ENCODE measurements at places on chromosomes 1 and 21.

DNA sequence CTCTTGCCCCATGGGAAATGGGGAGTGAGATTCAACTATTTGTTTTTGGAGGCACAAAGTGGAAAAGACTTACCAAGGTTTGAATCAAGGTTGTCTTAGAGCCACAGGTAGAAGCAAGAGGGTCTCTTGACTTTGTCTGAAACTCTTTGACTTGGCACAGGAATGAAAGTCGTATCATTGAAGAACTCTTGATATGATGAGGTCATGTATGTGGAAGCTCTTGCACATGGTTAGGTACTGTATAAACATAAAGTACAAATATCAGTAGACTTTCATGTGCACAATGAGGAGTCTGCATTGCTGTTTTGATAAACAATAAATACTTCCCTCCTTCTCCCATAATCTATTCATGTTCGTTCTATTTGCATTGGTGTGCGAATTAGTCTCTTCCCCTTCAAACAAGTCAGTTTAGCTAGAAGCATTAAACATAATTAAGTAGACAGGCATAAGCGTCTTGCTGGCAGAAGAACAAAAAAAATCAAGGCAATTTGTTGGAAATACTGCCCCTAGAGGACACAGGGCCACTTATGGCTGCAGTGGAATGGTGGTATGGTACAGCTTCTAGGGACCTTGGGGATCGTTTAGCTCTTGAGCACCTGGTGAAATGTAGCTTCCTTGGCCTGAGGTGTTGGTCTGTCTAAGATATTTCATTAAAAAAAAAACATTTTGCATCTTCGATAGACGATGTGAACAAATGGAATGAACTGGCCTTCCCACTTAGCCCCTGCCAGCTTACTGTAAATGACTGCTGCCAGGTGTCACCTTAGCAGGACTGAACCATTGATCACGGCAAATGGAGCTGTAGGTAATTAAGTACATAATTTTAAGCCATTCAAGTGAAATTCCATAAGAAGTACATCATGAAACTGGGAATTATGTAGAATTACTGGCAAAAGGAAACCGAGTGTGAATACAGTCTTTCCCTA lies 218.0 kb upstream of the GALNT2 start:
- DNase-seq: no peak

DNA sequence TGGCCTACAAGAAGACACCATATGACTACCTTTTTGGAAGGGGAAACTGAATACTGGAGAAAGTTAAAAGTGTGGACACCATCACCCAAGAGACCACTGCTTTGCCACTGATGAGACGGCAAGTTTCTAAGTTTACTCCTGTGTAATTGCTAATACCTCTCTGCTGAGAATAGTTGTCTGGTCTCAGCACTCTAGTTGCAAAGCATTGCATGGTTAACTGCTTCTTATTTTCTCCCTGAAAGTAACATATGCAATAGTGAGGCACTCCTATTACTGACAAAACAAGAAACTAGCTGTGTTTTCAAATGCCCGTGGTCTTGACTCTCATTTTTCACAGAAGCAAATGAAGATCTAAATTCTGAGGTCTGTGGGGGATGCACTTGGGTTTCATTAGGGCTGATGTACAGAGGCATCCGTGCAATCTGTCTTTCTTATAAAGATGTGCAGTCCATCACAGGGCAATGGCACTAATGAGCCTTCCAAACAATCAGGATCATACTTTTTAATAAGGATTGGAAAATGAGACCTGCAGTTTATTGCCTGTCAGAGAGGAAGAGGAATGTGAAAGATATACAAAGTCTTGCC lies 62.9 kb downstream of the IFI44 start:
- no peak for DNase-seq

DNA sequence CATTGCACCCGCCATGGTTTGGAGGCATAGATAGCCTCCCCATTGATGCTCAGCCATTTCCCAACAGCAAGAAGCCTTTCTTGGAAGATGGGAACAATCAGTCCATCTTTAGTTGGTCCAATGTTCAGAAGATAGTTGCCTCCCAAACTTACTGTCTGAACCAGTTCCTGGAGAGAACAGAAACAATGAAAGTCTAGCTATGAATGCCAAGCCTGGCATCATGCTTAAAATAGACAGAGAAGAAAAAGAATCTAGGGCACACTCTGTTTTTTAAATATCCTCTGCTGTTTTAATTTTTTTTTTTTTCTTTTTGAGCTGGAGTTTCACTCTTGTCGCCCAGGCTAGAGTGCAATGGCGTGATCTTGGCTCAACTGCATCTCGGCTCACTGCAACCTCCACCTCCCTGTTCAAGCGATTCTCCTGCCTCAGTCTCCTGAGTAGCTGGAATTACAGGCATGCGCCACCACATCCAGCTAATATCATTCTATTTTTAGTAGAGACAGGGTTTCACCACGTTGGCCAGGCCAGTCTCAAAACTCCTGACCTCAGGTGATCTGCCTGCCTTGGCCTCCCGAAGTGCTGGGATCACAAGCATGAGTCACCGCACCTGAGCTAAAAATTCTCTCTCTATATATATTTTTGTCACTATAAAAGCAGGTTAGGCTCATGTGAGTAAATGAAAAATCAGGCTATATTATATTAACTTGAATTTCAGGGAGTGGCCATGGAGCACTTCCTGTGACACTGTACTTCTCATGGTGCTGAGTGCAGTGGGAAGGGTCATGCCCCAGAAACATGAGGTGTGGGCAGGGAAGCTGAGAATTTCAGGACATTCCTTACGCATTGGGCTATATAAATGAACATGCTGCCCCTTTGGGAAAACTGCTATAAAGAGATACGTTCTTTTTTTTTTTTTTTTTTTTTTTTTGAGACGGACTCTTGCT lies 19.1 kb downstream of the FUCA1 start:
- DNase-seq: no peak

GRCh38 chr21:34526618-34527290 lies 14.7 kb upstream of the KCNE1 start:
- peak; percentile 27 for DNase-seq
